IgD-negative memory B cell (primary cell): ENCODE measurements at places on chromosomes 6 and 20. TPM values are rescaled to one million over a fixed set of nuclear protein-coding genes. Genes with fewer than 3 reads are reported as not detected.

The PCSK2 gene
- polyA plus RNA-seq, result not detected

The BAG2 gene
- 4.5 TPM for polyA plus RNA-seq

The ZSWIM3 gene
- 3.0 TPM for polyA plus RNA-seq

The KHDC1L gene
- polyA plus RNA-seq, result not detected

The TRIM31 gene
- not detected for polyA plus RNA-seq

The UST gene
- polyA plus RNA-seq, result 1.3 TPM

The SNAP25 gene
- polyA plus RNA-seq, result not detected

The CD93 gene
- not detected for polyA plus RNA-seq

The HRH3 gene
- polyA plus RNA-seq, result not detected

The NNAT gene
- not detected for polyA plus RNA-seq

The VSTM2L gene
- polyA plus RNA-seq, result not detected

The HLA-DMB gene
- 771 TPM for polyA plus RNA-seq

The HECA gene
- polyA plus RNA-seq, result 5.1 TPM

The MUC21 gene
- not detected for polyA plus RNA-seq

The THBD gene
- polyA plus RNA-seq, result not detected

The ADA gene
- 10.5 TPM for polyA plus RNA-seq

The IRF4 gene
- polyA plus RNA-seq, result 22.9 TPM

The SEMG1 gene
- not detected for polyA plus RNA-seq

The RNF182 gene
- not detected for polyA plus RNA-seq

The CALHM5 gene
- not detected for polyA plus RNA-seq

The TUBB2B gene
- polyA plus RNA-seq, result 0.55 TPM

The SLC24A3 gene
- not detected for polyA plus RNA-seq

The CST7 gene
- polyA plus RNA-seq, result 22.8 TPM

The MCHR2 gene
- polyA plus RNA-seq, result not detected

The UNC5CL gene
- 0.76 TPM for polyA plus RNA-seq

The CNR1 gene
- polyA plus RNA-seq, result 2.5 TPM

The MOCS1 gene
- 0.19 TPM for polyA plus RNA-seq

The C6orf141 gene
- not detected for polyA plus RNA-seq

The HDGFL1 gene
- polyA plus RNA-seq, result not detected

The POU5F1 gene
- 0.70 TPM for polyA plus RNA-seq

The HLA-DOB gene
- 368 TPM for polyA plus RNA-seq

The WFDC9 gene
- polyA plus RNA-seq, result not detected

The EYS gene
- polyA plus RNA-seq, result 0.04 TPM

The POPDC3 gene
- polyA plus RNA-seq, result not detected

The TMEM217 gene
- not detected for polyA plus RNA-seq

The NMBR gene
- not detected for polyA plus RNA-seq

The DEFB132 gene
- not detected for polyA plus RNA-seq

The NECAB3 gene
- polyA plus RNA-seq, result 4.1 TPM

The PPIL6 gene
- 1.1 TPM for polyA plus RNA-seq

The STMND1 gene
- not detected for polyA plus RNA-seq

The OPRM1 gene
- polyA plus RNA-seq, result not detected

The AP5S1 gene
- 12.8 TPM for polyA plus RNA-seq

The EPB41L1 gene
- polyA plus RNA-seq, result 0.83 TPM

The LY6G5C gene
- 3.2 TPM for polyA plus RNA-seq
